Fibroblast of the aortic adventitia (primary cell): ENCODE measurements at places on chromosomes 2 and 18.
A peak's percentile ranks its signal among the peaks of the same experiment; 100 is the strongest.

- no peak for DNase-seq
Observed at GRCh38 chr2:152603166-152603565, 114.1 kb downstream of the PRPF40A start.

- no peak for DNase-seq
Observed at GRCh38 chr2:24792542-24792873, 683 bp downstream of the PTRHD1 start.

DNA sequence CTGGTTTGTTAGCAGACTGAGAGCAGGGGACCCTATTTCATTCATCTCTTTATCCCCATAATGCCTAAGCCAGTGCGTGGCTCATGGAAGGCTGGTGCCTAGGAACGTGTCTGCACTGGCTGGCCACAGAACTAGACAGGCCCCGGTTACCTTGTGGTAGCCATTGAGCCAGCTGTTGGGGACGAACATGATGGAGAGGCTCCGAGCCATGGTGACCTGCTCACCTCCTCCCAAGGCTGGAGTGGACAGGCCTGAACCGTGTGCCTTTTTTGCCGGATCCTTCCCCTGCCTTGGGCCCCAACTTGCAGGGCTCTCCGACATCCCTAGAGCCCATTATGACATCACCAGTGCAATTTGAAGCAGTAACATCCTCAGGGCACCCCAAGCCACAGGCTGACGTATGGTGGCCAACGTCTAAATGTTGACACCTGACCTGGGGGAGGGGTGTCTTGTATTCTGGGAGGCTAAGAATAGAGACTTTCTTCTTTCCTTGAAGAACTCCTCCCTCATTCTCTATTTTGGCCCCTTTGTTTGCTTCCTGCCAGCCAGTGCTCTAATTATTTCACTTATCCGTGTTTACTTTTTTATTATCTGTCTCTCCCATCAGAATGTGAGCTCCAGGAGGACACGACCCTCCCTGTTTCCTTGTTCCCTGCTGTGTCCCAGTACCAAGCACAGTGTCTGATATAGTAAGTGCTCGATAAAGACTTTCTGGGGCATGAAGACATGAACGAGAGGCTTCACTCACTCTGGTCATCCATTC, 12.2 kb upstream of the DNPEP start:
- no peak for DNase-seq

DNA sequence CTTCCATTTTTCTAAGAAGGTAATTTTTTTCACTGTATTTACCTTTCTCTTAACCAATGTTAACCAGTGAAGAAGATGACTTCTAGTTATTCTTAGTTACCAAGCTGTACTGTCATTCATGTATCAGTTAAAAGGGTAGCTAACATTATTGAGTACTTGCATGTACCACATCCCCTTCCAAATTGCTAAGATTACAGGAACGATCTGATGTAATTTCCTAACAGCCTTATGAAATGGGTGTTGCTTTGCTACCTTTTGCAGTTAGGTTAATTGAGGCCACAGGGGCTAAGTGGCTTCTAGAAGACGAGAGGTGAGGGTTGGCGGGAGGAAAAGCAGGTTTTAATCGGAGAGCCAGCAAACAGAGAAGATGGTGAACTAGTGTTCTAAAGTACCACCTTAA, 1.8 kb upstream of the SULT6B1 start:
- DNase-seq = no peak

DNA sequence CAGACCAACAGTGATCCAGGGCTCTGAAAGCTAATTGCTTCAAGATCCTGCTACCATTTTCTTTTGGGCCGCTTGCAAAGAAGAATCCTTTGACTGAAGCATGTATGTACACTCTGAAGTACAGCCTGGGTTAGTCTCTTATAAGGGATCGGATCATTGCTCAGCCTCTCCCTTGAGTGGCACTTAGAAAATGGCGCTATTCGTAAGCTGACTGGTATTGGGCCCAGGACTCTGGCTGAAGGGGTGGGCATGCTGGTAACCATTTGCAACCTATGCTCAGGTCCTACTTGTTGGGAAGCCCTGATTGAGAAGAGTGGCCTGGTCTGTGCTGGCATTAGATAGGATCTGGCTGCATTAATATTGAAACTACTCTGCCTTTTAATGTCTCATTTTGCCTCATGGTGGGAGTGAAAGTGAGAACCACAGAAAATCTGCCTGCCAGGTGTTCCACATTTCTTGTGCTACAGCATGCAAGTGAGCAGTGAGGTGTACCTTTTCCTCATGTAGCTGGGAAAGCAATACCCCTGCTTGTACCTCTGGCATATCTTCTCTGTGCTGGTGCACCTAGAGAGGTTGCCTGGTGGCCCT, 661 bp upstream of the MGAT5 start:
- no peak for DNase-seq

- DNase-seq = peak; percentile 10
Observed at GRCh38 chr18:1499265-1499664, 594.6 kb downstream of the ADCYAP1 start.

DNA sequence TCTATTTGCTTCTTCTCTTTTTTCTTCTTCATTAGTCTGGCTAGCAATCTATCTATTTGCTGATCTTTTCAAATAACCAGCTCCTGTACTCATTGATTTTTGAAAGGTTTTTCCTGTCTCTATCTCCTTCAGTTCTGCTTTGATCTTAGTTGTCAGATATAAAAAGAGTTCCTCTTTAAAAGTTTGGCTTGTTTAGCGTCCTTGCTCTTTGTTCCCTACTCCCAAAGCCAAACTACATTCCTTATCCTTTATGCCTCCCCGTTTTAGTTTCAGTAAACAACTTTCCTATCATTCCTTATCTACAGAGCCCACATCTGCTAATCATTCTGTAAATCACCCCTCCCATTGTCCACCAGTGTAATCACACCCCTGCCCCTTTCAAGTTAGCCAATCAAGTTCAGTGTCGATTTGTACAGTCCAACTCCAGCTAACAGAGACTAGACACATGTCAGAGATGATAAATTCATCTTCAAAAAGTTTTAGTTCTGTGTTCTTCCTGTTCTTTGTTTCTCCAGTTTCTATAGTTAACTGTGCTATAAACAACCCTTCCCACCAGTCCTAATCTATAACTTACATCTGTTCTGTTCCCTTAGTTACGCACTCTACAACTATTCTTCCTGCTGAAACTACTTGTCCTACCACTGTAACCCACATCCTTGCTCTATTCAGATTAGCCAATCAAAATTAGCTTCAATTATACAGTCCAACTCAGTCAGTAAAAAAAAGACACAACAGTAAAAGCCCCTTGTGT, 44.4 kb downstream of the TFPI start:
- no peak for DNase-seq

DNA sequence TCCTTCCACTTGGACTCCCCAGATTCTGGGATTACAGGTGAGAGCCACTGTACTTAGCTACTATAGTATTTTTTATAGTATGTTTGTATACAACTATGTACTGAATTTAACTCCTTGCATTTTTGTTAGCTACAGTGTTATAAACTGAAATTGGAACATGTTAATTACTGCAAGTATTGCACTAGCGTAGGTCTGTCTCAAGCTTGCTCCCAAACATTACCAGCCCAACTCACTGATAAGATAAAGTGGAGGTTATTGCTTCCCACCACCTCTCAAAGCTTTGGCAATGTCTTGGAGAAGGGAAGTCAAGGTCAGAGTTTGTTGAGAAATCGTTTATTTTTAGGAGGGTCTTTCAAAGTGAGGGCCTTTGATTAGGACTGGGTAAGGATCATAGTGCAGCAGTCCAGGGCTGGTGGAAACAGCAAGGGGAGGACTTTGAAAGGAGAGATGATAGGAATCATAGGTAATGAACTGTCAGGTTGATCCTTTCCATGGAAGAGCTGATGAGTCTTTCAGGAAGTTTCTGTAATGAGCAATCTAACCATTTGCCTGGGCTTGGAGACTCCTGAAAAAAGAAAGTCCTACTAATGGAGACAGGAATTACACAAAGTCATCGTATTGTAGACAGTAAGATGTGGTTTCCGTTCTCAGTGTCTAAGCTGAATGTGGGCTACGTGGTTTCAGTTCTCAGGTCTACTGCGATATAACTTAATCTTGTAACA, 257.1 kb downstream of the MYO3B start:
- no peak for DNase-seq

- no peak for DNase-seq
Observed at GRCh38 chr2:73640511-73640911, 1.7 kb downstream of the NAT8 start.

- no peak for DNase-seq
Observed at GRCh38 chr2:76008001-76008702, 297.4 kb upstream of the GCFC2 start.

DNA sequence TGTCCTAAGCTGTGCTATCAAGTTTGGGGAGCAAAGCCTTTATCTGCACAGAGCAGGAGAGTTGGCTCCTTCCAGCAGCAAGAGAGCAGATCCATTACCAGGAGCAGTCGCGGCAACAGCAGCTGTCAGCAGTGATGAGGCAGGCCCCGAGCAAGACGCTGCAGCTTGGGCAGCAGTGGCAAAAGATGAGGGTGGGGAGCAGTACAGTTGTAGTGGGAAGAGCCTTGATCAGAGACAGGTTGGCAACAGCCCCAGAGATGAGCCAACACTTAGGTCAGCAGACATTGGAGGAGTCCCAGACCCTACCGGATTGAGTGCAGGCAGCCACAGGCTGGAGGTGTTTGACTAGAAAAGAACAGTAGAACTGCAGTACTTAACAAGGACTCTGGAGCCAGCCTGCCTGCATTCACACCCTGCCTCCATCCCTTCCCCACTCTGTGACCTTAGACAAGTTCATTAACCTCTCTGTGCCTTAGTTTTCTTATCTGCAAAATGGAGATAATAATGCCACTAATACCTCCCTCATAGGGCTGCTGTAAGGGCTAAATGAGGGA, 117.1 kb upstream of the SERTAD2 start:
- peak; percentile 96 for DNase-seq

- DNase-seq = peak; percentile 91
Observed at GRCh38 chr2:74843899-74844298, 10.0 kb downstream of the HK2 start.

DNA sequence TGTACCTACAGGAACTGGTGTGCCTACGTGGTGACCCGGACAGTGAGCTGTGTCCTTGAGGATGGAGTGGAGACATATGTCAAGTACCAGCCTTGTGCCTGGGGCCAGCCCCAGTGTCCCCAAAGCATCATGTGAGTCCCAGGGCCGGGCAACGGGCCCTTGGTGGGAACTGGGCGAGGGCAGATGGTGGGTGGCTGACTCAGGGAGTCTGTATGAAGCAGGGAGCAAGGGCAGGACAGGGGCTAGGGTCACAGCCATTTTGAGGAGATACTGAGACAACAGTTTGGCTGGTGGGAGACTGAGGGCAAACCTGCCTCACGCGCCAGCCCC, 1.7 kb downstream of the EMILIN1 start:
- DNase-seq = no peak

DNA sequence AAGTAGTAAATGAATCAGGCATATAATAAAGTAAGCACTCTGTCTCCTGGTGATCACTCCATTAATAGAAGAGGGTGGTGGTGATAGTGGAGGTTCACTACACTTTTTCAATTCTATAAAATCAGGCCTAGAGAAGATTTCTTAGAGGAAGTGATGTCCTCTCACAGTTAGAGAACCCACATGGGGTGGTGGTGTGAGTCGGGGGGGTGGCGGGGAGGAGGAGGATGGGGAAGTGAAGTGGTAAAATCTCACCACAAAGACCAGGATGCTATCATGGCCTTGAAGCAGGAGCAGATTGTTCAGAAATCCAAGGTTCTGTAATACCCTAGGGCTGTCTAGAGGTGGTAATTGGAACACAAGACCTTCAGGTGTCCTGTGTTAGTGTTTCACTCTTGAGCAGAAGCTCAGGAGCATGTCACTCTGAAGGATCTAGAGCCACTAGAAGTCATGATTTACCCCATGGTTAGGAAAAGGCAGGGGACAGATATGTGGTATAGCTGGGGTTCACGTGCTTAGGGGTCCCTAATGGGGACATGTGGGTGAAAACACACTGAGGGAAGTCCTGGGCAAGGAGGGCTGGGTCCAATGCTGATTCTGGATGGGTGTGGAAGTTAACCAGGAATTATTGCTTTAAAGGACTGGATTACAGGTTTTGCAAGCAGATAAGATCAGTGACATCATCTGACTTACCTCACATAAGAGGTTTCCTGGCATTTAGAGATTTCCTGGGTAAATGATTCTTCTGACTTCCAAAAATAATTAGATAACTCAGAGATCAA, 31.0 kb downstream of the RNF125 start:
- peak; percentile 4 for DNase-seq
